ENCODE measurements at places on chromosomes 2 and 18.

- DNase-seq = no peak
Observed at GRCh38 chr2:60407398-60407797, 146.1 kb downstream of the BCL11A start.

DNA sequence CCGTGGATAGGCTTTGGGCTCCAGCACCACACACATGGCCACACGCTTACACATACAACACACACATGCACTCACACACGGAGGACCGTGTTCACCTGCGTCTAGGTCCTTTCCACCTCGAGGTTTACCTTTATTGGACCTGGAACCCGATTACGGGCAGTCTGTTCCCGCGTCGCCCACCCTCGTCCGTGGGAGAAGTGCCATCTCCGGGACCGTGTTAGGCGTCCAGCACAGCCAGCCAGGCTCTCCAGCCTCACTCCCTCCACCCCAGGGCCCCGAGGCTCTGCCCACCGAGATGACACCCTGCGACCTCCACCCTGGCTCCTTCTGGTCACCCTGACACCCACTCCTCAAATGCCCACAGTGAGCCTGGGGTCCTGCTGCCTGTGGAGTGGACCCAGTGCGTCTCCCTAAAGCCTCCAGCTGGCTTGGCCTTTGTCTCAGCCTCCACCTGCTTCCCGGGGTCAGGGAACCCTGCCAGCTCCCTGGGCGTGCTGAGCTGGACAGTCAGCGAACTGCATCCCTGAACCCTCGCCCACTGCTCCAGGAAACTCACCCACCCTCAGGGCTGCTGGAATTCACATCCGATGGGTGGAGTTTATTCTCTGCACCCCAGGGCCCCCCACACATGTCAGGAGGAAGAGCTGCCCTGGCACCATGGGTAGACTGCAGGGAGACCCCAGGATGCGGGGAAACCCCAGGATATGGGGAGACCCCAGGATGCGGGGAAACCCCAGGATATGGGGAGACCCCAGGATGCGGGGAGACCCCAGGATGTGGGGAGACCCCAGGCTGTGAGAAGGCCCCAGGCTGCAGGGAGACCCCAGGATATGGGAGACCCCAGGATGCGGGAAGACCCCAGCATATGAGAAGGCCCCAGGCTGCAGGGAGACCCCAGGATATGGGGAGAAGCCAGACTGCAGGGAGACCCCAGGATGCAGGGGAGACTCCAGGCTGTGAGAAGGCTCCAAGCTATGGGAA is 33.0 kb downstream of the ADI1 start:
- no peak for DNase-seq

GRCh38 chr2:150977296-150977695 is 284.4 kb downstream of the RBM43 start:
- no peak for DNase-seq

GRCh38 chr2:196927376-196928225 is 1.1 kb upstream of the PGAP1 start:
- DNase-seq = no peak

DNA sequence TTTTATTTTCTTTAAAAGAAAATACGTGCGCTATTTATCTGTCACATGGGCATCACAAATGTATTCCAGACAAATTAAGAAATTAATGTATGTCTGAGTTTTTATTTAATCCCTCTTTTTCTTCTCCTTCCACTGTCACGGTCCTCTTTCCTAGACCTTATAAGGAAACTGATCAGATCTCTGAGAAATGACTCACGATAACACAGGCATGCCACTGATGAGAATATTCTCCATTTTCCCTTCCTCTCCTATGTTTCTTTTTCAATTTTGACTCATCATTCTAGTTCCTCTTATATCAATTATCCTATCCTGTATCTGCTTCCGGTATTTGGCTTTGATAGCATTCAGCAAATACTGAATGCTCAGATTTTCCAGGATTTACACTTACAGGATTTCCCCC is 121.8 kb downstream of the DSC3 start:
- peak; percentile 20 for DNase-seq

GRCh38 chr2:48454504-48454903 is 75.5 kb upstream of the STON1 start:
- no peak for DNase-seq

DNA sequence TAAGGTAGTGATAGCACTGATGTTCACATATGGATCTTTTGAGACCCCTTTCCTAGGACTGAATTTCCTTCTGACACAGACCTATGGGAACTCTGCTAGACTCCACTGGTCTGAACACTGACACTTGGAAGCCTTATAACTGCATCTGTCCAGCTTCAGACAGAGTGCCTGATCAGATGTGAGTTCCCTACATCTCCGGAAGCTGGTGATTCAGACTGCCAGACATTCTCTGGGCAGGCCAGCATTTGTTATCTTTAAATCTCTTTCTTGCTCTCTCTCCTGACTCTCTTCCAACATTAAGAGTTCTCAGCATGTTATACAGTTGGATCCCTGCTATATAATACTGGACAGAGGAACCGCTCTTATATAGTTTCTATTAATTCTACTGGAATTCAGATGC is 408.5 kb downstream of the ZEB2 start:
- DNase-seq = peak; percentile 80

- DNase-seq = no peak
Observed at GRCh38 chr2:142223309-142223708, 92.5 kb upstream of the LRP1B start.

- DNase-seq = no peak
Observed at GRCh38 chr2:238240757-238241711, 1.2 kb upstream of the HES6 start.

GRCh38 chr18:46247942-46248341 is 143.8 kb downstream of the HAUS1 start:
- no peak for DNase-seq

GRCh38 chr18:13895505-13896033 is 19.8 kb downstream of the MC2R start:
- no peak for DNase-seq

GRCh38 chr2:180539541-180539940 is 440.9 kb upstream of the UBE2E3 start:
- DNase-seq = no peak

GRCh38 chr2:240329778-240330177 is 105.7 kb upstream of the GPC1 start:
- DNase-seq = no peak

GRCh38 chr2:86249579-86250391 is 50.5 kb downstream of the MRPL35 start:
- peak; percentile 22 for DNase-seq

- DNase-seq = no peak
Observed at GRCh38 chr2:104885119-104885782, 31.3 kb downstream of the POU3F3 start.

DNA sequence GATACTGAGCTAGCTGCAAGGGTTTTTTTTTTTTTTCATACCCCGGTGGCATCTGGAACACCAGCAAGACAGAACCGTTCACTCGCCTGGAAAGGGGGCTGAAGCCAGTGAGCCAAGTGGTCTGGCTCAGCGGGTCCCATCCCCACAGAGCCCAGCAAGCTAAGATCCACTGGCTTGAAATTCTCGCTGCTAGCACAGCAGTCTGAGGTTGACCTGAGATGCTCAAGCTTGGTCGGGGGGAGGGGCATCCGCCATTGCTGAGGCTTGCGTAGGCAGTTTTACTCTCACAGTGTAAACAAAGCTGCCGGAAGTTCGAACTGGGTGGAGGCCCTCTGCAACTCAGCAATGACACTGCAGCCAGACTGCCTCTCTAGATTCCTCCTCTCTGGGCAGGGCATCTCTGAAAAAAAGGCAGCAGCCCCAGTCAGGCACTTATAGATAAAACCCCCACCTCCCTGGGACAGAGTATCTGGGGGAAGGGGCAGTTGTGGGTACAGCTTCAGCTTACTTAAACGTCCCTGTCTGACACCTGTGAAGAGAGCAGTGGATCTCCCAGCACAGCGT is 5.1 kb upstream of the MIB1 start:
- no peak for DNase-seq

DNA sequence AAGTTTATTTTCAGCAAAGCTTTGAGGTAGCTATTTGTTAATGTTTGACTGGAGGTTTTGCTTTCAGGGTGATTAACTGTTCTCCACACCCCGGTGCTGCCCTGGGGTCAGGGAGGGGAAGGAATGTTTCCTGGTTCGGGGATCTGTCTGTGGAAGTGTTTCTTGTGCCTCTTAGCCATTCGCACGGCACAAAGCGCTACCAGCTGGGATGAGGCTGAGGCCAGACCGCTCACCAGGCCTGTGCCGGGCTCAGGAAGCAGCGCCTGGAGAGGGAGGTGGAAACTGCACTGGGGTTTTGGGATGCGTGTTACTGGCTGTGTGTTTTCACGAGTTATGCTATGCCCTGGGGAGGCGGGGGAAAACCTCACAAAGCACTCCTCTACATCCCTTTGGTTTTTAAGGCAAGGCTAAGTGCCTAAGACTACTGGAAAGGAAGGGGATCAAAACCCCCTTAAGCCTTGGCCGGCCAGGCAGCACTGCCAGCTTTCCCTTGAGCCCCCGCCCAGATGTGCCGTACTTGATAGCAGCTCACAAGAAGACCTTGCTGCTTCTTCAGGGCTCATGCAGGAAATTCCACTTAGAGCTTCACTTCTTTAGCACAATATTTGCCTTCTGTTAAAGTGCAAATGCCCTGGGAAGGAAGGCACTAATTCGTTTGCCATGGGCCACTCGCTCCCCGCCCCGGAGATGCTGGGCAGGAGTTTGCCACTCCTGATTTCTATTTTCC is 65.7 kb upstream of the CNGA3 start:
- no peak for DNase-seq

DNA sequence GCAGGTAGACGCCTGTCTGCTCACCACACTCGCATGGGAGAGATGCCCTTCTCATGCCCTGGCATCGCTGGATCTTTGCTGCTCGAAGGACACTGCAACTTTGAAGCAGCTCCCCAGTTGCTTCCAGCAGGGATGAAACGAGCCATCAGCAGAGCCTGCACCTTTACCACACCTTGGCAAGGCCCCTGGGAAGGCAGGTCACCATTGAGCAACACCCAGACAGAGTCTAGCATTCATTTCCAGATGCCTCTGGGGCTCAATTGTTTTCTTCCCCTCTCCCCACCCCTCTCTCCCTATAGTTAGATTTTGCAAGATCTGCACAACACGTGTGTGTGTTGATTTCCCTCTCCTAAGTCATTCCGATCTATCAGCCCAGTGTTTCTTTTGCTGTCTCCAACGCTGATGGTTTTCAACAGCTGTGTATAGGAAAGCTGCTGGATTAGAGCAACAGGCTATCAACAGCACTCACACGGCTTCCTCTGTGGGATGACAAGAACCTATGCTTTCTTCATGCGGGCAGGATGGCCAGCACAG is 25.6 kb upstream of the INHBB start:
- no peak for DNase-seq

DNA sequence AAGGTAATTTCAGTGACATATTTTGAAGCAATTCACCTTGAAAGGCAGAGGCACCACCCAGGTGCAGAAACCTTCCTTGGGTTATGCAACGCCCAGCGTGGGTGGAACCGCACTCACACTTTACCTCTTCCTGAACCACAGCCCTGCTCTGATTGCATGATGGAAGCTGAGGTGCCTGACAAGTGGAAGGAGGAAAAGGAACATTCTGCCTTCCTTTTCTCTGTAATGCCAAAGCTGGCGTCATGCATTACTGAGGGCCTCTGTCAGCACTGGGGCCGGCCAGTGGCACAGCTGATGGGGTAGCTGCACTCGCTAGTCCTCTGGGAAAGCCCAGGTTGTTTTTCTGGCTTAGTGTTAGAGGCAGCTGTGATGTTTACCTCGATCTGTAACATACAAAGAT is 266.5 kb downstream of the NEDD4L start:
- no peak for DNase-seq

- peak; percentile 77 for DNase-seq
Observed at GRCh38 chr2:137173463-137173862, 408.1 kb downstream of the THSD7B start.

- DNase-seq = no peak
Observed at GRCh38 chr2:100739735-100740432, 80.1 kb upstream of the NPAS2 start.

DNA sequence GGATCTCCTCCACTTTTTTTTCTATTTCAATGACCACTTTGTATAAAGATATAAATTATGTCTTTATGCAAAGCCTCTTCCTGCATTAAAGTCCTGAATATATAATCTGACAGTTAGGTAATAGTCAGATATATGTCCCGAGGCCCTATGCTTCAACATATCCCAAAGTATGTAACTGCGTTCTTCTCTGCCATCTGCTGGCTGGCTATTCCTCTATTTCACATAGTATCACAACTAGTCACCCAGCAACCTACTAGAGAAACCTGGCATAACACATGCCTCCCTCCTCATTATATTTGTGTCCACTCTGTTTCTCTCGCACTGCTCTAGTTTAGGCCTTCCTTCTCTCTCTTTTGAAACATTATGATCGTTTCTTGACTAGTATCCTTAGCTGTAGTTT is 640.8 kb downstream of the DPP10 start:
- no peak for DNase-seq

- no peak for DNase-seq
Observed at GRCh38 chr2:58871469-58872142, 630.5 kb upstream of the FANCL start.

All from non-pigmented ciliary epithelial cell (primary cell).